ENCODE measurements at places on chromosomes 5 and 9.
A peak's percentile ranks its signal among the peaks of the same experiment; 100 is the strongest.

GRCh38 chr5:159330131-159330800, at the start of gene IL12B:
Gene IL12B (minus strand): TSS chr5:159330487. CDS start chr5:159326782, 3,705 bp downstream.
- DNase-seq, result no peak

GRCh38 chr9:92181296-92181695, 66.1 kb upstream of the SPTLC1 start:
- no peak for DNase-seq

DNA sequence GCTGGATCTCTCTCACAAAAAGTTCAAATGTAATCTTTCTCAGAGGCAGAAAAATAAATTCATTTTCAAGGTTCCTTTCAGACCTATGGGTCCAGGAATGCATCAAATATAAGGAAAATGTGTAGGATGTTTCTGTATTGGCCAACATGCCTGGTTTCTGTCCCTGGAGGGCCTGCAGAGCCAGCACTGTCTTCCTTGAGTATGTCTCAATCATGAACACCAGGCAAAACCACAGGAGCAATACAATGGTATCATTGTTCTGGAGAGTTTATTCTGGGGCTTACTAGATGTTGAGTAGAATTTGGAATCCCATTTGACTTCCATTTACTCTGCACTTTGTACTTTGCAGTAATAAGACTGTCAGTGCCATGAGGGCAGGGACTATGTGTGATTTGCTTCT, 23.5 kb downstream of the INSYN2B start:
- DNase-seq, result no peak

DNA sequence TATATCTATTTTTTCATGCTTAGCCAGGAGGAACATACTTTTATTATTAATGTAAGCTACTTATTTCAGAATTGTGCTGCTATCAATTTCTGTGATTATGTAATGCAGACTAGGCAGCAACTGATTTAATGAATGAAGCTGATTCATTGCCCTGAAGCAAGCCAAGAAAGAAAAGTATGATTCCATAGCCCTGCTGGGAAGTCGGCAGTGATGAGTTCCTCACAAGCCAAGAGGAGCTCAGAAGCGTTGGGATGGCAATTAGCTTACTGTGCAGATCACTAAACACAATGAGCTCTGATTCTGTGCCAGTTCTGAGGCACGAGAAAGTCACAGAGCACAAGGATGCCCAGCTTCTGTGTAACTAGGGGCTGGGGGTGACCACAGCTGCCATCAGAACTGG, 254.3 kb upstream of the KLF9 start:
- no peak for DNase-seq

- no peak for DNase-seq
Observed at GRCh38 chr9:135085830-135086546, 1.5 kb upstream of the OLFM1 start.

DNA sequence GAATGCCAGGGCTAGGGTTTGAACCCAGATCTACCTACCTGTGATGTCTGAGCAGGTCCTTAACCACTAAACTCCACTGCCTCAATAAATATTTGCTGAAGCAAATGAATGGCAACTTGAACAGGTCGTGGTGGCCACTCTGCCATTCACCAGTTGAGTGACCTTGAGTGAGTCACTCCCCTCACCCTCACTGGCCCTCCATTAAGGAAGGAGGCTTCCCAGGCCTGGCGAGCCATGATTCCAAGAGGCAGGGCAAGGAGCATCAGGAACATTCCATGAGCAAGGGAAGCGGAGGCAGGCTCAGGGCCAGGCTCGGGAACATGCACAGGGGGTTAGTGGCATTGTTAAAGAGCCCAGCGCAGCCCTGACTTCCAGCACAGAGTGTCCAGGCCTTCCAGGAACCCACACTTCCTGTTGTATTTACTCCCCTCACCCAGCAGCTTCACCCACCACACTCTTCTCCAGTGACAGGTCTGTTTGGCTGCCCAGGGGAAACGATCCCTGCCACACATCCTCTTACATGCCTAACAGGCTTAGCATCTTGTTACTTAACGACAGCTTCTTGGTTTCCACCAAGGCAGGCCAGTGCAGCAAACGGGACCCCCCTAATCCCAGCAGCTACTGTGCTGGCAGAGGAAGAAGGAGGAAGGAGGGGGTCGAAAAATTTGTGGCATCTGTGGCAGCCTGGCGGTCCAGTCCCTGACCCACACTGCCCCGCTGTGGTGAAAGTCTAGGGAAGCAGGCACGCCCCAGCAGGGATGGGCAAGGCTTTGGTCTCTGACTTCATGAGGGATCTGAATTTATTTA, 43.7 kb upstream of the TTC1 start:
- no peak for DNase-seq

GRCh38 chr5:142896325-142897007, 126.3 kb downstream of the ARHGAP26 start:
- no peak for DNase-seq

GRCh38 chr5:159098603-159099436, 896 bp downstream of the EBF1 start:
- DNase-seq, result peak; percentile 45

DNA sequence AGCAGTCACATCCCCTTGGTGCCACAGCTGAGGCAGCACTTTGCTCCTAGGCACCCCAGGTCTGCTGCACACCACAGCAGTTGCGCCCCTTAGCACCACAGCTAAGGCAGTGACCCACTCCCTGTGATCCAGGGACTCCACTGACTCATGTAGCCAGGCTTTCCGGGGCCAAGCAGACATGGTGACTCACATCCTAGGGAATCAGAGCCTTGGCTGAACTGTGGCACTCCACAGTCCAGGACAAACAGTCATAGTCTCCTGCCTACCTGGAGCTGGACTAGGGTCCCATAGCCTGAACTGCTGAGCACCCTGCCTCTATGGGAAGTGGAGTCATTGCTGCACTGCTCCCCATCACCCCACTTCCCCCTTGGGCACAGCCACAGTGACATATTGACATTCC, 338.7 kb downstream of the NPR3 start:
- no peak for DNase-seq

DNA sequence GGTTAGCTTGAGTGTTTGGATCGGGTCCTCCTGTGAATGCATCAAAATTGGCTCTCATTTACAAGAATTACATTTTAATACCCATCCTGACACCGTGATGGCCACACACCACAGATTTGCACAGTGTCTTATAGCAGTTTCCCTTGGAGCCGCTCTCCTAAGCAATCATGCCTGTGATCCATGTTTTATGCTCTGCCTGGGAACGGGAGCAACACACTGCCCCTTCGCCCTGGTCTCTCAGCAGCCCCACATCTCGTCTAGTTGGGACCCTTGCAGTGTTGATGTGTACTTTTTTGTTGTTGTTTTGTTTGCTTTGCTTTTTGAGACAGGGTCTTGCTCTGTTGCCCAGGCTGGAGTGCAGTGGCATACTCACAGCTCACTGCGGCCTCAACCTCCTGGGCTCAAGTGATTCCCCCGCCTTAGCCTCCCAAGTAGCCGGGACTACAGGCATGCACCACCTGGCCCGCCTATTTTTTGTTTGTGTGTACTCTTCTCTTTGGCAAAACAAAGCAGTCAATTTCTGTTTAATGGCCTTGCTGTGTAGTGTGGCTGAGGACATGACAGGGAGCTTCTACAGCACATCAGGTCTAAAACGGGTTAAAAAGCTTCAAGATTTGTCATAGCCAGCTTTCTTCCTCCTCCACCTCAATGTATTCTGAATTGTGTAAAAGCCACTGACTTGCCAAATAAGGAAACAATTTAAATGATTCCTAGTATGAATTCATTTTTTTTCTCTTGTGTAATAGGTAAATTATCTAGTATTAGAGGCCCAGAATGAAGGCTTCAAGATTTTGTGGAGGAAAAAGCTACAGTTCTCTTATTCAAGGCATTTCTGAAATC, 101.6 kb upstream of the TBCA start:
- DNase-seq, result no peak

- no peak for DNase-seq
Observed at GRCh38 chr5:142289708-142290576, 34.9 kb downstream of the SPRY4 start.

DNA sequence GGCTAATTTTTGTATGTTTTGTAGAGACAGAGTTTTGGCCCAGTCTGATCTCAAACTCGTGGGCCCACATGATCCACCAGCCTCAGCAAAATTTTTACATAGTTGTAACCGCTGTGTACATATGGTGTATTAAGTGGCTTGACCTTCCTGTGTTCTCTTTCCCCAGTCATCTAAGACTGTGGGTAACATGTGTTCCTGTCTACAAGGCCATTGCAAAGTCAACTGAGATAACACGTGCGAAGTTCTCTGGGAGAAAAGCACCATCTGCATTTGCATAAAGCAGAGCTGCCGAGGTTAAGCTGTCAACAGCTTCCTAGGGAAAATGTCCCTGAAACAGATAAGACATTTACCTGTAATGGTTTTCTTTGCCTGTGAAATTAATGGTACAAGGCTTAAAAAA, 273.7 kb downstream of the FANCC start:
- no peak for DNase-seq

DNA sequence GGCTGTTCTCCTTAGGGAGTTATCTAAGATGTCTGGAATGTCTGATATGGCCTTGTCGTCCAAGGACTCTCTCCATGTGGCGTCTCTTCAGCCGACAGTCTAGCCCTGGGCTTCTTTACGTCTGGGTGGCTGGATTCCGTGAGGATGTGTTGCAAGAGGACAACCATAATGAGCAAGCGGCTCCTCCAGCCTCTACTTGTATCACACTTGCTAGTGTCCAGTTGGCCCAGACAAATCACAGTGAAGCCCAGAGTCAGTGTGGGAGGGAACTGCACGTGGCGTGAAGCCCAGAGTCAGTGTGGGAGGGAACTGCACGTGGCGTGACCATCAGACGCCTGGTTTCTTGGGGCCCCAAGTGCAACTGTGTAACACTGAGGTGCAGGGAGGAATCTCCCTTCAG, 61.1 kb downstream of the COL23A1 start:
- no peak for DNase-seq

DNA sequence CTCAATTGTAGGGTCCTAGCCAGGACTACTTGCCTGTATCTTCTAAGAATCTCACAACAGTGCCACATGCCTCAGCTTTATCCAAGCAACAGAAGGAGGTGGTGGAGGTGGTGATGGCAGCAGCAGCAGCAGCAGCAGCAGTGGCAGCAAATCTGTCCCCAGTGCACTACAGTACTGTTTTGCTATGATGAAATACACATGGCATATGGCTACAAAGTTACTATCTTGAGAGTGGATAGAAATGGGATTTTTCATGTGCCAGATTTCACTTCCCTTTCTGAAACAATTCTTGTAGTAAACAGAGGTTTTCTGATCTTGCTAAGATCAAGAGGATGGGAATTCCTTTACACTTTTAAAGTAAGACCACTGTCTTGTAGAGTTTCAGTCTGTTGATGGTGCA, 8.1 kb upstream of the CYSTM1 start:
- no peak for DNase-seq

DNA sequence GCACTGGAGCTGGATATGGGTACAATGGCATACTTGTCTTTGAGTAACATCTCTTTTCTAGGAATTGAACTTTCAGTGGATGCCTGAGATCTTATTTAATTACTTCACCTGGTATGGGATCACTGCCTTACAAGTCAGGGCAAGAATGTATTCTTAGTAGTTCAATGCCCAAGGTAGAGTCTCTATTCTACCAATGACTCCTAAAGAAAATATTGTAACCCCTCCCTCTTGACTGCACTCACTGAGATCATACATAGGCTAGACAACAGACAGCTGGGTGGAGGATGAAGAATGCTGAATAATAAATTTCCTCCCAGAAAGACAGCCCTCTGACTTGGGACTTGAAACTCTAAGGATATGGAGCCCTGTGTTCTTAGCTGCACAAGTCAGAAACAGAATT, 1216.3 kb upstream of the ACO1 start:
- no peak for DNase-seq

DNA sequence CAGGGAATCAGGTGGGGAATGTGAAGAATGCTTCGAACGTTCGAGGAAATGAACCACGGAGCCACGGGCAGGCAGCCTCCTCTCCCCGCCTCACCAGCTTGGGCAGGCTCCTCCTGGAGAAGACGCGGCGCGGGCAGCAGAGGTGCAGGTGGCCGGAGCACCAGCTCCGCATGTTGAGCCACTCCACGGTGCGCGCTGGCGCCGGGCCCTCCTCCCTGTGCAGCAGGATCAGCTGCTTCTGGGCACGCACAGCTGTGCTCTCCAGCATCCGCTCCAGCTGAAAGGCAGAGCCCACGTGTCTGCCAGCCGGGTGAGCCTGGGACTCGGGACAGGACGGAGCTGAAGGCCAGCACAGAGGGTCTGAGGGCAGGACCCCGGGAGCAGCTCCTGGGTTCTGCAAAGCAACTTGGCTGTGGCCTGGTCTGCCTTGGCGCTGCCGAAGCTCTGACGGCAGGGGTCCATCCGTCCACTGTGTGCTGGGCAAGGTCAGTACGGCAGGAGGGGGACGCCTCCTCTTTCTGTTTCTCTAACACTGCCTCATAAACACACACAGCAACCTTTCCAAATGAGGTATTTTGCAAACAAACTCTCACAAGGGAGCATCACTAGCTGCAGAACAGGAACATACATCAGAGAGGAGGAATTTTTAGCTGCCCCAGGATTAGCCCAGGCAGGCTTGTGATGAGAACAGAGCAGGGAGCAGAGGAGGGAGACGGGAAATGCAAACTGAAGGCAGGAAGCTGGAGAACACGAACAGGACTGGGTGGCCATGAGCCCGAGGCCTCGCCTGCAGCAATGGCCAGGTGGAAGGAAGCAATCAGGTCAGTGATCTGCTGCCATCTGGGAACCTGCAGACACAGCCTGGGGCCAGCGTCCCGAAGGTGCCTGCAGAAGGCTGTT, 20.1 kb upstream of the NSMF start:
- no peak for DNase-seq

- DNase-seq, result no peak
Observed at GRCh38 chr9:131111854-131112311, 13.5 kb upstream of the NUP214 start.

DNA sequence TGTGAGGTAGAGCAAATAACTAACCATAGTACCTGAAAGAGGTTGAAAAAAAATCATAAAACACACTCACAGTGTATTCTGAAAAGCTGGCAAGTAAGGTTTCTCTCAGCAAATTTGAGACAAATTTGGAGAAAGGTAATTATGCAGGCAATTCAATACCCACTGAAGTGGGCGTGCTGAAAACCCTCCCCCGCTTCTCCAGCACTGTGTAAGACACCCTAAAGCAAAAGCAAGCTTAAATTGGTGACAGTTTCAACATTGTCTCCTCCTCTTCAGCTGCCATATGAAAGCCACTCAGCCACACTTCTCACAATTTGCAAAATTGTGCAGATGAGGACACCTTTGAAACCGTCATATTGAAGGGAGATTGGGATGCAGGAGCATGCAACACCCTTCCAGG, 322.3 kb upstream of the CDH6 start:
- DNase-seq, result no peak

DNA sequence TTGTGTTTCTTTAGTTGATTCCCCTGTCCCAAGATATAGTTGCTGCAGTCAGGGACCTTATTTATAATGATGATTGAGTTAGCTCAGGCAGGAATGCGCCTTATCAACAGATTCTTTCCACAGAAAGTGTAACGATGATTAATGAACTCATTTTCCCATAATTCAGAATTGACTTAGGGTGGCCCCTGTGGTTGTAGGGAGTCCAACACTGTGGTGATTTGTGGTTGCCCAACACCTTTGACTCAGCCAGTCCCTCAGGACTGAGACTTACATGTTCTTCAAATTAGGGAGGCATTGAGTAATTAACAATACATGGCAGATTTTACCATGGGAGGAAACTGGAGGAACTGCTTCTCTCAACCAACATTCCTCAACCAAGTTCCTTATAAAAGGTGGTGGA, 221.9 kb downstream of the GABRG2 start:
- no peak for DNase-seq

GRCh38 chr9:83147315-83148149, 84.6 kb upstream of the RASEF start:
- no peak for DNase-seq

All from NCI-H2081 treated with DMSO at 0.1 percent for 48 hours (cell line).